ENCODE measurements at places on chromosomes 7 and 10. TPM values are rescaled to one million over a fixed set of nuclear protein-coding genes. Genes with fewer than 3 reads are reported as not detected.

GRCh38 chr10:87692956-87693484 lies 33.3 kb downstream of the PAPSS2 start:
- no peak for DNase-seq

OPN1SW gene
- polyA plus RNA-seq = 0.24 TPM

NKX2-3 gene
- not detected for polyA plus RNA-seq

CYP2C19 gene
- polyA plus RNA-seq = not detected

DNA sequence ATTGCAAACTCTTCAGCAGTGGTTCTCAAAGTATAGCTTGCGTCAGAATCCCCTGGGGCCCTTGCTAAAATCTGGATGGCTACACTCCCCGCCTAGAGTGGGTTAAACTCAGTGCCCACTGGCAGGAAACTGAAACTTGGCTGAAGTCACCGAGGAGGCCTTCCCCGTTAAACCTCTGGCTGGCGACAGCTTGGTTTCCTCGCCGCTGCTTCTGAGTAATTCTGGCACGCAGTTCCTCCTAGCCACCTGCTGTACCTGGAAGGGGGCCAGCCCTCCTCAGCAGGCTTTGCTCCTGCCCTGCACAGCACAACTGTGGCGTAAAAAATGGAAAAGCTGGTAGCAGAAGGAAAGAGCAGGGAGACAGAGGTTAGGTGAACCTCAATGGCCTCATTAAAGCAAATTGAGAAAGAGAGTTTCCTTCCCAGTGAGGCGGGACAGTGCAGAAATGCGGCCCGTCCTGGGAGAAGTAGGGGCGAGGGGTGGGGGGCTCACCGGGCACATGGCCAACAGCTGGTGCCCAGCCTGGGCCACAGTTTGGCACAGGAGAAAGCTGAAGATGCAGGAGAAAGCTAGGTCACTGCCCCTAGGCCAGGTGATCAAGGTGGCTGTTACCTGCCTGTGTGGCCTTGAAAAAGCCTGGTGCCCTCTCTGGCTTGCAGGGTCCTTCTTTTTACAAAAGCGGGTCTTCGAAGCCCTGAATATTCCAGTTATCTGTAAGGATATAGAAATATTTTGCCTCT lies 46.6 kb downstream of the ALOX5 start:
- DNase-seq = peak; percentile 60

TMEM178B gene
- not detected for polyA plus RNA-seq

WDFY4 gene
- polyA plus RNA-seq = not detected

- no peak for DNase-seq
Measured at GRCh38 chr10:133388236-133388972, 5.6 kb upstream of the MTG1 start.

DNA sequence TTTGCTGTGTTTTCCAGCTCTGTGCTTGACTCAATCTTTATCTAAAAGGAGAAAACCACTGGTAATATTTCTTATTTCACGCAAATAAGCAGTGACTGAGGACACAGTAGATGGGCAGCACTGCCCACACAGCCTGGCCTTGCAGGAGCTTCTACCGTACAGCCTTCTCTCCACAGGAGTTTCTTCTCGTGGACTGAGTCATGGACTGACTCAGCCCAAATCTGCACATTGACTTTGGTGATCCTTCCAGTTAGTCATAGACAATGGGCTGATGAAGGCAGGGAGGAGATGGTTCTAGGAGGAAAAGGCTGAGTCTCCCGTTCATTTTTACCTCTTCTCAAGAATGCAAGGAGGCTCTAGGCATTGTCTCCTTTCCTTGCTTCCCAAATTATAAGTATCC lies 200.7 kb downstream of the RAPGEF5 start:
- no peak for DNase-seq

HIF1AN gene
- 24.7 TPM for polyA plus RNA-seq

DNA sequence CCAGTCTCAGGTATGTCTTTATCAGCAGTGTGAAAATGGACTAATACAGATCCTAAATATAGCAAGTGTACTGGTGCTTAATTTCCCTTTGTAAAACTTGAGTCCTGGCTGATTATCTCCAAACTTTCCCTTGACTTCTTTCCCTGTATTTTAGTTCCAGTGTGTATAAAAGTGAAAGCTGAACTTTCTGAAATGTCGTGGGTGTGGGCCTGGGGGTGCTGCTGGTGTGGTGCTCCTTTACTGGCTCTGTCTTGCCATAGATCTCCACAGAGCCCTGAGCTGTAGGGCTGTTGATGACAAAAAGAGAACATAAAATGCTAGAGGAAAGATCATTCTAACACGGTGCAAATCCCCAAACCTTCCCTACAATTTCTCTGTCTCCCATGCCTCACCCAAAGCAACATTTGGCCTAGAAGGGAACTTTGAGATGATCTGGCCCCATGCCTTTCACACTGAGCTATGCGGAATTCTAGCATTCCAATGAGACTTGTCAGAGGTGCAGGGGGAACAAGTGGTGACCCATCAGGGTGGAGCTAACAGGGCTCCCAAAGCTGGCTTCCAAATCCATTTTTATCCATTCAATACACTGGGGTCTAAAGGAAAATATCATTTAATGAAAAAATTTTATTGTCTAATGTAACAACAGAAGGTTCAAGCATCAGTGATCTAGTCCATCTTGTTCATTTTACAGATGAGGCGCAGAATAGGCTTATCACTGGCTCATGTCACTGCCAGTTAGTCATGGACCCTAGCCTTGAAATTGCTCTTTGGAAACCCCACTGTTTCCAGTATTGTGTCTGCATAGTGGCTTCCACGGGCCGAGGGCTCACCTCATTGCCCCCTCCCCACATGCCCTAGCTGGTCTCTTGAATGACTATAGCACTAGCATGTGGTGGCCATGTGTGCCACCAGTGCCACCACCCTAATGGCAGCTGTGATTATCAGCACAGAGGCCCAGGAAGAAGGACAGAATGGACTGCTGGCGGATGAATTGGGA lies 1000.9 kb downstream of the LRMDA start:
- no peak for DNase-seq

- no peak for DNase-seq
Measured at GRCh38 chr10:98664329-98665042, 217.8 kb upstream of the HPS1 start.

All from naive thymus-derived CD8-positive, alpha-beta T cell (primary cell).